ENCODE measurements at places on chromosomes 1 and 21.

DNA sequence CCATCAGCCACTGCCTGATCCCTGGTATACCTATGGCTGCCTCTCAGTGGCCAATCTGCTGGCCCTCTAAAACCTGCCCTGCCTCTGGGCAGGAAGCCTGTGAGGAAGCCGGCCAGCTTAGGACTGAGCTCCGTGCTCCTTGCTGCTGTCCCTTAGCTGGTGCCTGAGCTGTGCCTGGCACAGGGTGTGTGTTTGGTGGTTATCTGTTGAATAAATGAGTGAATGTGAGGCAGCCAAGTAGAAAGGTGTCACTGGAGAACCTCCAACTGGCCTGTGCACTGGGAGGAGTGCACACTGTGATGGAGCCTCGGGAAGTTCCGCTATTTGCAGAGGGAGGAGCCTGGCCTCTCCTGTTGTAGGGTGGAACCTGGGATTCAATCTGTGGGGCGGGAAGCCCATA is 63.4 kb upstream of the STUM start:
- DNase-seq: peak; percentile 62

GRCh38 chr1:72006092-72006491 is 276.2 kb downstream of the NEGR1 start:
- no peak for DNase-seq

DNA sequence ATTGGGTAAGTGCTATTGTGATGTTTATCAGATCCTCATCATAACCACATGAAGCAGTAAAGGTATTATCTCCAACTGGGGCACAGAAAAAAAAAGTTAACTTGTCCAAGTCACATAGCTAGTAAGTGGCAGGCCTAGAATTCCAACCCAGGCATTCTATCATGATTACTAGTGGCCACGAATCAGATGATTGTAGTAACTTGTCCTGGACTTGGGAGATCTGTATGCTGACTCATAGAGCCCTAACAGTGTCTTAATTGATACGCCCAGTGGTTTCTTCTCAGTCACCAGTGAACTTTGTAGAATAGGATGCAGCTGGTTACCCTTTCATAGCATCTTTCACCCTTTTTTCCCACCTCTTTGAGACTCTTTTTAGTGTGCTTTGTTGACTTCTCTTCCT is 91.1 kb upstream of the UBE2U start:
- no peak for DNase-seq

DNA sequence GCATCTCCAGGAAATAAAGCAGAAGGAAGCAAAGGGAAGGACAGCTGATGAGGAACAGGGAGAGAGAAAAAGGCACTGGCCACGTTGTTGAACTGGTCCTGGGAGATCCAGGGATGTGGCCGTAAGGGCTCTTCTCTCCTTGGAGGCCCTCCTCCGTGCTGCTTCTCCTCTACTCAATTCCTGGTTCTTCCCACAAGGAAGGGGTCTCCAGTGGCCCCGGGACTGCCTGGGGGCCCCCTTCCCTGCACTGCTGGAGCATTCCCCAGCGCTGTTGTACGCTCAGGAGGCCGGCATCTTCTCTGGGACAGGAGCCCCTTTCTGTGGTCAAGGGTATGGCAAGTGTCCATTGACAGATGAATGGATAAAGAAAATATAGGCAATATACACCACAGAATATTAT is 88.5 kb upstream of the TLR5 start:
- DNase-seq: no peak

- DNase-seq: peak; percentile 88
Observed at GRCh38 chr1:203117611-203118575, 9.6 kb upstream of the ADORA1 start.

DNA sequence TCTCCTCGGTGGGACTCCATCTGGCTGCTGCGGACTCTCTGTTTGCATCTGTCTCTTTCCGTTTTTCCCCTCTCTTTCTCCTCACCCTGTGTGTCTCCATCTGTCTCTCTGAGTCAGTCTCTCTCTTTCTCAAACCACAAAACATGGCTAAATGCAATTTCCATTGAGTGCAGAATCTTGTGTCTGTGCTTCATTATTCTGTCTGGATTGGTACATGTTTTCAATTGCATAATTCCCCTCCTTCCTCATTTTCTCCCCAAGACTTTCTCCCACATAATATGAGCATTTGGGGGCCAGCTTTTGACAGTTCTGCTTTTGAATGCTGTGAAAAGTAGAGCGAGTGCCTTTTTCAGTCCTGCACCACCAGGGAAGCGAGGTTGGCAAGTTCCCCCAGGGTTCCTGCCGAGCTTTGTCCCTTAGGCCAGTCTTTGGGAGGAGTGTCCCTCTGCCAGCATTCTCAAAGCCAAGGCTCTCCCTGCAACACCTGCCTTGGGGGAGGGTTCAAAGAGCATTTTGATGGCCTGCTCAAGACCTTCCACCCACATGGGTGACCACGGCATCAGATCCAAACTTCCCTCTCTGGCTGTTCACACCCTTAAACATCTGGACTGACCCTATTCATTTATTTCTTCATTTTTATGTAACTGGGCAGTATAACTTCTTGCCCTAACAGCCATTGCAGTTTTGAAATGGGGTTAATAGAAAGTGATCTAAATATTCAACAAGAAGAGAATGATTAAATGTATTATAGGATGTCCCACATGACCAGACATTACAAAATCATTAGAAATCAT is 32.8 kb upstream of the SCMH1 start:
- no peak for DNase-seq

DNA sequence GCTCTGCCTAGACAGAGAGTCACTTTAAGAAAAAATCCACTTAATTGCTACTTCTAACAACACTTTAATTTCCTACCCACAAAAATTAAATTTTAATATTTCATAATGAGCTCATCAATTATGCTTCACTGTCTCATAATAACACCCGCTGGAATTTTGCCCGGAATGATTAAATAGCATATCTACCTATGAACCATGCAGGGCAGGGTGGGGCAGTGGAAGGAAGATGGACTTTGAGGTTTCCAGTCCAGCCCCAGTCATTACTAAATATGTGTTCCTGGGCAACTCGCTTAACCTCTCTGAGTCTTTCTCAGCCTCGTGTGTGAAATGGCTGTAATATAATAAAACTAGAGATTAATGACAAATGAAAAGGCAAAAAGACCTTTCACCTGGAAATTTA is 32.8 kb upstream of the SLC45A1 start:
- DNase-seq: peak; percentile 33

- DNase-seq: no peak
Observed at GRCh38 chr1:51309291-51309690, 21.1 kb downstream of the TTC39A start.

GRCh38 chr21:32726839-32727686 is 750 bp downstream of the SYNJ1 start:
- peak; percentile 70 for DNase-seq

DNA sequence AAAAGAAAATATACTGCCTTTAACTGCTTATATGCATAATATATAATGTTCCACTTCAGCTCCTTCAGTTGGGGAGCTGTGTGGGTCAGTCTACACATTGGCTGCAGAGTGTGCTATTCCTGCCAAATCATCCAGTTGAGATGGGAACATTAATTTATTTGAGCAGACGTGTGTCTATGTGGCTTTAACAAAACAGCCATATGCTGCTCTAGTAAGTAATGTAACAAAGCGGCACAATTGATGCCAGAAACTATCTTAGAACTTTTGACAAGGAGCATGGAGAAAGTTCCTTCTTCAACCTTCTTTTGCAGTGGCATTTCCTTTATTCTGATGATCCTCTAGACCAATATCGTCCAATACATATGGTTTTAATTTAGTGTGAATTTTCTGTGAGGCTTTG is 285.9 kb upstream of the C1orf87 start:
- DNase-seq: no peak

DNA sequence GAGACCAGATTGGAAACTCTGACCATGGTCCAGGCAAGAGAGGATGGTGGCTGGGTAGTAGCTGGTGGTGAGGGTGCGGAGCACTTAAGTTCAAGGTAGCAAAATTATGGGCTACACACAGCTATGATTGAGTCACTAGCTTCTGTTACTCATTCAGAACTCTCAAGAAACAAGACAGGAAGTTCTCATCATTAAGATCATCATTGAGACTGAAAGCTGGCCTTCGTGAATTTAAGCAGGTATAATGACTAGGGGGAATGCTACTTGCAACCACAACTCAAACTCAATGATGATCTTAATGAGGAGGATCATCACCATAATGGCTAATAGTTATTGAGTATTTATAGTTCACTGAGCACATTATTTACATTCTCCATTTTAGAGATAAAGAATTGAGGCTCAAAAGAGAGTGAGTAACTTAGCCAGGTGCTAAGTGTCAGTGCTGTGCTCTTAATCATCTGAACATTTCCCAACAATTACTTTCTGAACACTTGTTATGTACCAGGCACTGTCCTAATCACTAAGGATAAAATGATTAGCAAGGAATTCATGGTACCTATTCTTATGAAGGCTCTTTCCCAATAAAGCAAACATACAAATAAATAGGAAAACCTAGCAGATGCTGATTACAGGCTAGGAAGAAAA is 286.3 kb upstream of the C1orf105 start:
- DNase-seq: no peak

DNA sequence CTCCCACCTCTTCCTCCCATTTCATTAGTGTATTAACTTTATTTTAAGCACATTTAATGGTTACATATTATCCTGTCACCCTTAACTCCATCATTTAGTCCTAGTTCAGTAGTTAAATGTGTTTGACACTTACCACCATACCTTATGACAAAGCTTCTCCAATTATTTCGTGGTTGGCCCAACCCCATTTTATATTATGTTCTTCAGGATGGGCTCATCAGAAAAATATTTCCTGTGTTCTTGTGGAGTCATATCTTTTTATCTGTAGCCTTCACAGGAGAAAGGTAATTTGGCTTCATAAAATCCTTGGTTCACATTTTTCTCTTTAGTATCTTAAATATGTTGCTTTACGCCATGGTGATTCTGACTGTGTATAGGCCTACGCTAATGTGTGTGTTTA is 142.3 kb upstream of the COL6A1 start:
- no peak for DNase-seq

DNA sequence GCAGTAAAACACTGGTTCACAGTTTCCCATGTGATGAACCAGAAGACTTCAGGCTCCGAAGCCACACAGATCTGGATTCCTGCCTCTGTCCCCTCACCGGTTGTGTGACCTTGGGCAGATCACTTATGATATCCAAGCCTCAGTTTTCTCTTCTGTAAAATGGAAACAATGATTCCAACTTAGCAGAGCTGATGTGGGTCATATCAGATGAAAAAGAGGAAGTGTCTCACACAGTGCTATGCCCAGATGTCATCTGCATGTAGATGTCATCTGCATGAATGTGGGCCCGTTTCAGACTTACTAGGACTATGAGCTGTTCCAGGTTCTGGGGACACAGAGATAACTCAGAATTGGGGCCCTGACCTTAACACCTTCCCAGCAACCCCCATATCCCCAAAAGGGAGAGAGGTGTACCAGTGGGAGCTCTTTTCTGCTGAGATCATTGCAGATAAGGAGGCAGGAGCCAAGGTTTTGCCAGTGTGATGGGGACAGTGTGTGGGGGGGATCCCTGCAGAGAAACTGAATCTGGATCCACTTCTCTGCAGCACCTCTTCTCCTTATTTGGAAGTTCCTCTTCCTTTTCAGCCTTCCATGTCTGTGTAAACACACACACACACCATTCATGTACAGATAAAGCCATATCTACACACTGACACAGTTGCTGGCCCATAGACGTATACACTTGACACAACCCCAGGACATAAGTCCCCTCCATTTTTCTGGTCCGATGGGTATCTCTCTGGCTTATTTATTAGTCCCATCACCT is 5.0 kb upstream of the ADGRB2 start:
- peak; percentile 62 for DNase-seq

GRCh38 chr21:45282283-45283034 is 5.2 kb downstream of the POFUT2 start:
- no peak for DNase-seq

- DNase-seq: peak; percentile 26
Observed at GRCh38 chr1:181151378-181152326, 63.2 kb downstream of the IER5 start.

DNA sequence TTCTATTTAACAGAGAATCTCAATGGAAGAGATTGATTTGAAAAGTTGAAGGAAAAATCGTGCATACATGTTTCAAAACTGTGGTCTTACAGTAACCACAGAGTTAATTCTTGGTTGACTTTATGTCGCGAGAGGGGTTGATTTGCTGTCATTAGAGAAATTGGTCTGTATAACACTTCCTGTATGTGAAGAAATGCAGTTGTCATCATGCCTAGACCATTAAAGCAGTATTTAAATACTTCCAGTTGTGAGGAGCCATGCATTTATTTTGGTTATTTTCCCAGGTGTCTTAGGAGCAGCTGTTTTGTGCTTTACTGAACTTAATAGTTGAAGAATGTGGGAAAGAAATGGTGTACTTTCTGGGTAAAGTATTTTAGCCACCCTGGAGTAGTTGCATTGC is 76.2 kb downstream of the NFIA start:
- no peak for DNase-seq

All from NCI-H69 (cell line).